ENCODE measurements at places on chromosomes 7 and 10.

DNA sequence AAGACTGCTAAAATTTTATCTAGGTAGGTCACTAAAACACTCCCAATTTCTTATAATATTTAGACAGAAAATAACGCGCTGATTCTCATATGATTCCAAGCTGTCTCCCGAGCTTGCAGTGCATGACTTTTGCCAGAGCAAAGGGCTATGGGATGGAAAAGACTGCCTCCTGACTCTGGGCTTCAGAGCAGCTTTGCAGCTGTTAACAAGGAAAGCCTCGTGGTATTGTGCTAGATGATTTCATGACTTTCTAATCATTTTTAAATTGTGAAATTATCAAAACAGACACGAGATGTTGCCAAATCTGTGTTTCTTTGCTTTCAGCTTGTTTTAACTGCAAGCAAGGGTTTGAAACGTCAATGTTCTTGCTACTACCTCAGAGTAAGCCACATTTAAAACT, 238.3 kb downstream of the AGMO start:
- DNase-seq = no peak

DNA sequence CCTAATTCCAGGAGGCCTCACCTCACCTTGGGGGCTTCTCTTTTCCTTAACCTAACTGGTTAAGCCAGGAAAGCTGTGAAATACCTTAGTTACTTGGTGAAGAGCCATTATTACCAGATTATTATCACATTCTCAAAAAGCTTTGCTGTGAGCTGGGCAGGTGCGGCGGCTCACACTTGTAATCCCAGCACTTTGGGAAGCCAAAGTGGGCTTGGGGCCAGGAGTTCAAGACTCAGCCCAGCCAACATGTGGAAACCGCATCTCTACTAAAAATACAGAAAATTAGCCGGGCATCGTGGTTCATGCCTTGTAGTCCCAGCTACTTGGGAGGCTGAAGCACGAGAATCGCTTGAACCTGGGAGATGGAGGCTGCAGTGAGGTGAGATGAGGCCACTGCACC, 102.4 kb upstream of the KLF6 start:
- no peak for DNase-seq

GRCh38 chr7:80719261-80719660, 80.8 kb downstream of the CD36 start:
- DNase-seq = no peak

GRCh38 chr10:32985341-32985764, 27.3 kb upstream of the ITGB1 start:
- DNase-seq = no peak

DNA sequence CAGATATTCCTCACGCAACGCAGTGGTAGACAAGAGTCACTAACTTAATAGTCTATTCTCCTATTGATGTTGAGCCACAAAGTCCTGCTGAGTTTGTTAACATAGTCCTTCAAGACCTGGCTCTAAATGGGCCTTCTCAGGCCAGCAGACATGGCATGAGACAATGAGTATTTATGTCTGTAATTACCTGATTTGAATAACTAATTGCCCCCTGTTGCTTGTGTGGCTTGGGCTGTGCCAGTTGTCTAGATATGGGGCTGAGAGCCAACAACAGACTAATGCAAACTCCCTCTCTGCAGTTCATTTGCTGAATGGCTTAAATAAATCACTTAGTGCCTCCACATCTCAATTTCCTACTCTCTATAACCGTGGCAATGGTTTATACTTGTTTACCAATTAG, 65.5 kb upstream of the VWC2 start:
- DNase-seq = no peak

DNA sequence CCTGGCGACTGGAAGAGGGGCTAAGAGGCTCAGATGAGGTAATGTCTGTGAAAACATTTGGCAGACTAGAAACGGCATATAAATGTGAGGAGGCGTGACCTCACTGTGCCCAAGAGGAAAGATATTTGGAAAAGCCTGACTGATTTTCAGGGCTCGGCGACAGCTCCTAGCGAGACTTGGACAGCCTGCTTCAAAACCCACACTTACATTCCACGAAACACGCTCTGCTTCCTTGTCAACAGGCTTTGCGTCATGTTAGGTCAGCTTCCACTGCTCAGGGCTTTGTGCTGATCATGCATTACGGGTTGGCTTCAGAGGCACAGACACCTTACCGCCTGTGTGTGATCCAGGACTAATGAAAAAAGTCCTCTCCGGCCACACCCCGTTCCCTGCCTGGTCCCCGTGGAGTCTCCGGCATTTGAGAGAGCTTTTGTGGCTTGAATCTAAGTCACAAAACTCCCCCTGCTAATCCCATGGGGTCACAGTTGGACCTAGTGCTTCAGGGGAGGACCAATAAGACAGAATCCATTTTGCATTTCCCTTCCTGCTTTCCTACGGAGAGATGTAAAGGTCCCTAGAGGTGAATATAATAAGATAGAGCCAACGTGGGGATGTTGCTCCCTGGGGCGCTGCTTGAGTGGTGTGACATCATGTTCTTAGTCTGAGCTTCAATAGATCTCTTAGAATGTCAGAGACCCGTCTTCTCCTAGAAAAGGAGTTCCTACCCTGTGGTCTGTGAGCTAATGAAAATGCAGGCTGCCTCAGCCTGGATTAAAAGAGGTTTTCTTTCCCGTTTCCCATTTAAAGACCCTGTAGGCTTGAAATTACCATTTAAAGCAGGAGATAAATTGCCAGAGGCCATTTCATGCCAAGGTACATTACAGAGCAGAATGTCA, 25.5 kb downstream of the FGFBP3 start:
- no peak for DNase-seq

GRCh38 chr7:99571768-99572167, 13.3 kb downstream of the ZNF655 start:
- DNase-seq = no peak

GRCh38 chr10:78250313-78251015, 216.8 kb downstream of the RPS24 start:
- peak; percentile 41 for DNase-seq

DNA sequence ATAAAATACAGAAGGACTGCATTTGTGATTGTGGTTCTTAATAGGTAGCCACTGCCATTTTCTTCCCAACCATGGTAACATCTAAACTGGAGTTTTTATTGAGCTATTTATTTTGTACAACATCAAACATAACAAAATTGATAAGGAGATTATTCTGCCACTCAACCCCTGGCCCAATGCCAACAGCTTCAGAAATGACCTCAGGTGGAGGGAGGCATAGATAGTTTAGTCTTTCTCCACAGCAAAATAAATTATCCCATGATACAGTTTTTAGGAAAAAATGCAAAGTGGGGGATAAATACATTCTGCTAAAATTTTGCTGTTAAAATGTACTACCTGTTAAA, 57.6 kb downstream of the LRRTM3 start:
- no peak for DNase-seq

GRCh38 chr10:36188461-36188860, 546.4 kb upstream of the FZD8 start:
- DNase-seq = no peak

GRCh38 chr7:8480527-8480926, 47.1 kb downstream of the NXPH1 start:
- no peak for DNase-seq

DNA sequence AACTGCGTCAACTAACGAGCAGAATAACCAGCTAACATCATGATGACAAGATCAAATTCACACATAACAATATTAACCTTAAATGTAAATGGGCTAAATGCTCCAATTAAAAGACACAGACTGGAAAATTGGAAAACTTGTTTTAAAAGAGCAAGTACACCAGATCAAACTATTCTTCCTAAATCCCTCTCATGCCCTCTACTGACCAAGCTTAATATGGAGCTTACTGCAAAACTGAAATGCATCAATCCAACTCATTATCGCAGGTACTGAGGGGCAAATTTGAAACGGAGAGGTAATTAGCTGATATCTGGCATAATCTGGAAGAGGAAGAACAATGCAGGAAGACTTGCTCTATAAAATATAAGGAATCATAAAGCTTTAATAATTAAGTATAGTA, 1223.8 kb downstream of the NXPH1 start:
- no peak for DNase-seq

DNA sequence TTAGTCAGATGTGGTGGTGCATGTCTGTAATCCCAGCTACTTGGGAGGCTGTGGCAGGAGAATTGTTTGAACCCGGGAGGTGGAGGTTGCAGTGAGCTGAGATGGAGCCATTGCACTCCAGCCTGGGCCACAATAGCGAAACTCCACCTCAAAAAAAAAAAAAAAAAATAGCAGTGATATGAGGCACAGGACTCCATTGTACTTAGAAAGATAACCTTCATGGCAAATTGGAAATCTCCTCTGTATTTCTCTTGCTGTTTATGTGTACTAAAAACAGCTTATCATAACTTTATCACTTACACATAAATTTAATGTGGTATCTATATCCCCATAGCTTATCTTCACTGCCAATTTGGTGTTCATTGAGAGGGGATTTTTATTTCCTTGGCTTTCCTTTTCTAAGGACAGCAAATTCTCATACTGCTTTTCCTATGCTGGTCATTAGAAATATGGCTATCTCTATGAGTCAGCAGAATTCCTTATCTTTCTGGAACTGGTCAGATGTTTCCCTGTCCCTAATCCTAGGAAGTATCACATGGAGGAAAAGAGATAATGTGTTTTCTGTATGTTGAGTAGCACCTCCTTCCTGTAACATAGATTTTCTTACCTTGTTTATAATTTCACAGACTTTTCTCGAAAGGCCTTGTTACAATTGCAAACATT, 40.6 kb upstream of the ZEB1 start:
- no peak for DNase-seq

DNA sequence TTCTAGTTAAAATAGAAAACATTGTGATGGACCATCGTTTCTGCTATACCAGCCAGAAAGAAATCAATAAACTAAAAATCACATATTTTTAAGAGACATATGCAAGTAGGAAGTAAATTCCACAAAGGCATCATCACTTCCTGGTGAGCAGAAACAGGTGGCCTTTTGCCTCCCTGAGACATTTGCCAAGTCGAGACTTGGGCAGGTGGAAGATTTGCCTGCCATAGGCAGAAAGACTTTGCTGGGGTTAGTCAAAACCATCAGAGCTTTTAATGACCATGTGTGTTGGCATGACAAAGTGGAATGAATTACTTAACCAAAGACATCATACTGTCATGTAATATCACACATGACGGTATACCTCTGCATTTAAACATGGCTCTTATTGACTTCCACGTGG, 66.0 kb upstream of the FGL2 start:
- no peak for DNase-seq

GRCh38 chr7:94001396-94001795, 2.8 kb downstream of the BET1 start:
- DNase-seq = no peak
